Occipital lobe (tissue), 3 donors: ENCODE measurements at places on chromosomes 2 and 18. TPM values are rescaled to one million over a fixed set of nuclear protein-coding genes. Genes with fewer than 3 reads are reported as not detected.

DNA sequence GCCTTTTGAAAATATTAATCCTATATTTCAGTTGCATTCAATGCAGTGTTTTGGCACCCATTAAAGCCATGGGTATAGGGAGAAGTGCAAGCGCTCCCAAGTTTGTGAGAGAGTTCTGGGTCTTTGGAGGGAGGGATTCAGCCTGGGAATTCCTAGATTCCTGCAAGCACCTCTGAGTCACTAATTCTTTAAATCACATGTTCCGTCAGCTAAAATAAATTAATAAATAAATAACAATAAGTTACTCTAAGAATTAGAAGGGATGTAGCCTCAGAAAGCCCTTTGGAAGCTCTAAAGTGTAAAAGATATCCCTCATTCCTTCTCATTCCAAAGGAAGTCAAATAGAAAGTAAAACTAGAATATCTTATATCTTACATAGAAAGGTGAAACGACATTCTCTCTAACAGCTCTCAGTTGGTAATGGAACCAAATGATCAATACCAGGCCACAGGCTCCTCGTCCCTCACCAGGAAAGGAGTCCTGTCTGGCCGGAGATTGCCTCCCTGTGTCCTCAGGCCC lies 222.4 kb upstream of the RBBP8 start:
- no peak for DNase-seq

The QPCT gene
- 5.9 TPM for total RNA-seq

DNA sequence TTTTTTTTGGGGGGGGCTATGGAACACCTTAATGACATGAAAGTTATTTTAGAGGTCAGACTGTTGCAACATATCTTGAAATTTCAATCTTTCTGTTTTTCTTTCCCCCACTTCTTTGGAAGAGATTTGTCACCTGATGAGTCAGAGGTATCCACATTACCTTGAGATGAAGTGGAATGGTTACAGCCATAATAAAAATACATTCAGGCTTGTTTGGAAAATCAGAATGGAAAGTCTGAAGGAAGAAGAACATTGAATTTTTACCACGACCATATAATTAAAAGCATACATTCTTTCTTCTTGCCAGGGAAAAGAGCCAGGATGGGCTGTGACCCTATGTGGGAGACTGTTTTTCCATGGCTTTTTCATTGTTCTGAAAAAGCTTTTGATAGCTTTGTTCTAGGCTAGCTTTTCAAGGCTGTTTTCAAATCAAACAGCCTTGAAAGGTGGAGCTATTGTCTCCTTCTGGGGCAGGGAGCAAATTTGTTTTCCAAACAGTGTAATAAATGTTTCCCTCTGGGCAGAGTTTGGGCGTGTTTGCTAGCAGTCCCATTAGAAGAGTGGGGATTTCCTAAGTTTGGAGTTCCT lies 2.3 kb upstream of the GTF3C3 start:
- no peak for DNase-seq

The IL1RL1 gene
- total RNA-seq = not detected

GRCh38 chr2:178998539-178998938 lies 51.4 kb downstream of the CCDC141 start:
- no peak for DNase-seq

- DNase-seq = no peak
Measured at GRCh38 chr2:53452400-53452799, 315.2 kb upstream of the CHAC2 start.

DNA sequence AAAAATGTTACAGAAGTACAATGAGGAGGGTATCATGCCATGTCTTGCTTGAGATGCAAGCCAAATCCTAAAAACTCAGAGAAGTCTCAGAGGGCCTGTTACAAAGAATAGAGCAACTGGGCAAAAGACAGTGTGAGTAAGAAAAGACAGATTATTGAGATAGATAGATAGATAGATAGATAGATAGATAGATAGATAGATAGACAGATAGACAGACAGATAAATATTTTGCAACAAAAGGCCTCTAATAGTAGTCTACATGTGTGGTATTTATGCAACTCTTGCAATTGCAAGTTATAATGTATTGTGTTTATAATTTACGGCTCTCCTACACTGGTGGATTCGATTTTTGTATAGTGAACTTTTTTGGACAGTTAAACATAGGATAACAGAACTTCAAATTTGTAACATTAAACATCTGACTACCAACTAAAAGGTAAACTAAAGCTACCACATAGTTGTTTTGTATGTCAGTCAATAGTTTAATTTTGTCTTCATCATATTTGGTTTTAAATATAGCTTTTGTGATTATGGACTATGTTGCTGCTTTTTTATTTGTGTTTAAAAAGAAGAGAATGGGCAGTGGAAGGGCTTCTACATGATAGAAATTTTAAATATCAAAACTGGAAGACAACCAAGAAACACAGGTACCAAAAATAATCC lies 740.7 kb upstream of the LRRTM4 start:
- no peak for DNase-seq

DNA sequence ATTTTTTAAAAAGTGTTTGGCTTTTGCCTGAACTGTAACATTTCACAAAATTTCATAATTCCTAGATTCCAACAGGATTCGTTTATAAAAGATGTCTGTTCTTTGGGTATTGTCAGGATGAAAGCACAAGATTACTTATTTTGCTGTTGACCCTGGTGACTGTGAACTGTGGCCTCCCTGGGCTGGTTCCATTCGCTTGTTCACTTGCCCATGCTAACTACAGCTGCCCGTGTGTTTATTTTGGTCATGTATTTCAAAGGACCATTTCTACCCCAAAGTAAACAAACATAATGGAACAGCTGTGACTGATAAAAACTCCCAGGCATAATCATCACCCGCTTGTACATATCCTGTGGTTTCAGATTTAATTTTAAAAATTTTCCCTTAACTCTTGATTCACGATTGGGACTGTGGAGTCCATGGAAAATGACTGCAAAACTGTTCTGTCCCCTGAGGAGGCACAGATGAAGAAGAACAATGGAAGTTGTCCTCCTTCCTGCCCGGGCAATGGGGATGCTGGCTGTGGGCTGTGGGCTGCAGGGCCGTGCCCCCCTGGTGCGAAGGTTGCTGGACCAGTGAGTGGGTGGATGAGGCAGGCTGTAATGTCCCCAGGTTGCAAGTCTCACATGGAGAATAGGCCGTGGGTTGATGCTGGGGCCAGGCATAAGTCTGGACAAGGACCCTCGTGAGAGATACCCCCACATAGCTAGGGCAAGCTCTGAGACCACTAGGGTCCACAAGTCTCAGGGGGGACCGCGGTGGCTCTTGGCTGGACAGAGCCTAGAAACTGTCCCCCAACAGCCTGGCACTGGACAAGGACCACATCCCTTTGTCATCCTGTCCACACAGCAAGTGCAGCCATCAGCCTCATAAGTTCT lies 28.9 kb upstream of the HDAC4 start:
- DNase-seq = no peak

The STARD6 gene
- not detected for total RNA-seq

DNA sequence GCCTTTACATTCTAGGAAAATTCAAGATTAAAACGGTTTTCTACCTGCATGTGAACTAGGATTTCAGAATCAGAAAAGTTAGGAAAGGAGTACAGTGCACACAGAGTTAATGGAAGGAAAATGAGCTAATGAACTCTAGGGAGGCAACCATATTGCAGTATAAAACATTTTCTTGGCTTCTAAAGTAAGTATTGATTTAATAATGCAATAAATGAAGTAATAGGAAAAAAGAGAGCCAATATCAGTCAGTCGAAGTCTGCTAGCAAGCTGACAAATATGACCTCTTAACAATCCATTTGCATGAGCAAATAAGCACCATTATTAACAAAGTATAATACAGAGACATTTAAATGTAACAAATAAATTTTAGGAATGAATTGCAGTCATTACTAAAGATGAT lies 80.2 kb upstream of the COL3A1 start:
- no peak for DNase-seq

GRCh38 chr18:76842837-76843530 lies 20.6 kb downstream of the ZNF236 start:
- DNase-seq = no peak
